Gastrocnemius medialis (tissue), 4 donors: ENCODE measurements at places on chromosomes 6 and 20. TPM values are rescaled to one million over a fixed set of nuclear protein-coding genes. Genes with fewer than 3 reads are reported as not detected.

GRCh38 chr6:31919624-31920303 is 7.8 kb upstream of the C2 start:
- no peak for DNase-seq

DNA sequence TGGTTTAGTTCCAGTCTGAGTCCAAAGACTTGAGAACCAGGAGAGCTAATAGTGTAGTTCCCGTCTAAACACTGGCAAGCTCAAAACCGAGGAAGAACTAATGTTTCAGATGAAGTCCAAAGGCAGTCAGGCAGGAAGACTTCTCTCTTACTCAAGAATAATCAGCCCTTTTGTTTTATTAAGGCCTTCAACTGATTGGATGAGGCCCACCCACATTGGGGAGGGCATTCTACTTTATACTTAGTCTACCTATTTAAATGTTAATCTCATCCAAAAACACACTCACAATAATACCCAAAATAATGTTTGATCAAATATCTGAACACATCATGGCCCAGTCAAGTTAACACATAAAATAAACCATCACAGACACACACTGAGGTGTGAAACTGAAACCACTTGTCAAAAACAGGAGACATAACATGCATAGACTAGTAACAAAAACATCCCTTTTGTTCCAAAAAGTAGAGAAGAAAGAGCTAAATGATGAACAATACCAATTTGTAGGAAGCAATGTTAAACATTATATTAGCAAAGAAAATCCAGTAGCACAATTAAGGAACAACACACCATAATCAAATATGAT is 50.2 kb upstream of the SENP6 start:
- DNase-seq, result no peak

GRCh38 chr20:10511509-10512251 is 76.6 kb downstream of the SLX4IP start:
- DNase-seq, result peak; percentile 70

- no peak for DNase-seq
Observed at GRCh38 chr6:10989587-10989986, 54.5 kb downstream of the ELOVL2 start.

GRCh38 chr6:8481727-8482126 is 46.4 kb upstream of the SLC35B3 start:
- DNase-seq, result no peak

- DNase-seq, result no peak
Observed at GRCh38 chr6:85107701-85108100, 342.2 kb upstream of the NT5E start.

DNA sequence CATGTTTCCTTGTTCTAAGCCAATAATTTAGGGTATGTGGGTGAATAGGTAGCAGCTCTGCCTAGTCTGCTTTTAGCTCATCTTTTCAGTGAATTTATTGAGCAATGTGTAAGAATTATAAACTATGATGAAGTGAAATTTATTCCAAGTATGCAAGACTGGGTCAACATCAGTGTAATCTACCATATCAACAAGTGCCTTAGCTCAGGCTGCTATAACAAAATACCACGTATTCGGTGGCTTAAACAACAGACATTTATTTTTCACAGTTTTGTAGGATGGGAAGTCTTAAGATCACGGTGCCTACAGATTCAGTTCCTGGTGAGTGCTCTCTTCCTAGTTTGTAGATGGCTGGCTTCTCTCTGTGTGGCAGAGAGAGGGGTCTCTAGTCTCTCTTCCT is 54.0 kb downstream of the LYRM2 start:
- DNase-seq, result no peak

GRCh38 chr6:39029156-39030011 is 19.2 kb upstream of the GLP1R start:
- no peak for DNase-seq

DNA sequence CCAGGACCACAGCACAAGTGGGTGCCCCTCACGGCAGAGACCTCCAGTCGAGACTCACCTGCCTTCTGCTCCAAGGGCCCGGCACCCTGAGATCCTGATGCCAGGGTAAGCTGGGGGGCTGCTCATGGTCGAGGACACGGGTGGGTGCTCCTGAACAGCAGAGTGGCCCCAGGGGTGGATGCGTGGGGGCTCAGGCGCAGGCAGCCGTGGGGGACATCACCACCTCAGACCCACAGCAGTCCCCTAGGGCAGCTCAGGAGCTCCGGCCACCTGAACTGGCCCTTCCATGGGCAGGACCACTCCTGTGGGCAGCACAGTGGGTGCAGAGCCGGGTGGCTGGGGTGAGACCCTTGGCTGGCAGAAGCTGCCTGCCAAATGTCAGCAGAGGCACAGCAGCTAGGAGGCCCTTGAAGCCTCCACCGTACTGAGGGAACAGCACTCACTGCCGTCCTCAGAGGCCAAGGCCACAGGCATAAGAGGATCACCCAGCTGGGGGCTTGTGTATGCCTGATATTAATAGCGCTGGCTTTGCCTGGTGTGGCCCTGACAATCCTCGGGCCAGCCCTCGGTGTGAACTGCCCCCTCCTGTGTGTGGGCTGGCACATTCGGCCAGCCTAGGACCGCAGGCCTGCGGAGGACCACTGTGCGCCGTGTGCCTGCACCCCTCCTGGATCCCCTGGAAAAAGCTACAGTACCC is 5.4 kb downstream of the UCKL1 start:
- peak; percentile 57 for DNase-seq

DNA sequence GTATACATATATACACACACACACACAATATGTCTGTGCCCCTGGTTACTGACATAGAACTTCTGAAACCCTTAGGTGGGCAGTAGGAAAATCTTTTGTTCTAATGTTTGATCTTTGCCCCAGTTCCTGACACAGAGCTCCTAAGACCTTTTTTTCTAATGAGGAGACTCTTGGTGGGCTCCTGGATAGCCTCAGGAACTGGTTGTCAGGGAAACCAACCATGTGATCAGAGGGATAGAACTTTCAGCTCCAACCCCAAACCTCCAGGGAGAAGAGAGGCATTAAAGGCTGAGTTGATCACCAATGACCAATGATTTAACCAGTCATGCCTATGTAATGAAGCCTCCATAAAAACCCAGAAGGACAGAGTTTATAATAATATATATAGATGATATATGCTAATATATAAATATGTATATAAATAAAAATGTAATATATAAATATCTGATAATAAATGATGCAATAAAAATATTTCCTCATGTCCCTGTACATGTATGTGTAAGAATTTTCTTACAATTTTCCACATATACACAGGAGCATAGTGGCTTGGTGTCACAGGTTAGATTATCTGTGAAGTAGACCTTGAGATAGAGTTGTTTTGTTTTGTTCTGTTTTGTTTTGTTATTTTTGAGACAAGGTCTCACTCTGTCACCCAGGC is 93.3 kb downstream of the GPX5 start:
- no peak for DNase-seq

DNA sequence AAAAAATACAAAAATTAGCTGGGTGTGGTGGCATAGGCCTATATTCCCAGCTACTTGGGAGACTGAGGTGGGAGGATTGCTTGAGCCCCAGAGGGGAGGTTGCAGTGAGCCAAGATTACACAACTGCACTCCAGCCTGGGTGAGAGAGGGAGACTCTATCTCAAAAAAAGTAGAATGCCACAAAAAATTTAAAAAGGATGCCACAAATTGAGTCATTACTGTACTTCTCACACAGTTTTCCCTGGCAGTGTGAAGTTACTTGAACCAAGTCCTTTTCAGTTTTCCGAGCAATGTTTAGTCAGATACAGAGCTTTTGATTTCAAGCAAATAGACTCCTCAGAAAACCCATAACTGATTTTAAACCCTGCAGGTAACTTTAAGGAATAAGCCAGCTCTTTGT is 53.3 kb downstream of the TNFRSF21 start:
- no peak for DNase-seq

DNA sequence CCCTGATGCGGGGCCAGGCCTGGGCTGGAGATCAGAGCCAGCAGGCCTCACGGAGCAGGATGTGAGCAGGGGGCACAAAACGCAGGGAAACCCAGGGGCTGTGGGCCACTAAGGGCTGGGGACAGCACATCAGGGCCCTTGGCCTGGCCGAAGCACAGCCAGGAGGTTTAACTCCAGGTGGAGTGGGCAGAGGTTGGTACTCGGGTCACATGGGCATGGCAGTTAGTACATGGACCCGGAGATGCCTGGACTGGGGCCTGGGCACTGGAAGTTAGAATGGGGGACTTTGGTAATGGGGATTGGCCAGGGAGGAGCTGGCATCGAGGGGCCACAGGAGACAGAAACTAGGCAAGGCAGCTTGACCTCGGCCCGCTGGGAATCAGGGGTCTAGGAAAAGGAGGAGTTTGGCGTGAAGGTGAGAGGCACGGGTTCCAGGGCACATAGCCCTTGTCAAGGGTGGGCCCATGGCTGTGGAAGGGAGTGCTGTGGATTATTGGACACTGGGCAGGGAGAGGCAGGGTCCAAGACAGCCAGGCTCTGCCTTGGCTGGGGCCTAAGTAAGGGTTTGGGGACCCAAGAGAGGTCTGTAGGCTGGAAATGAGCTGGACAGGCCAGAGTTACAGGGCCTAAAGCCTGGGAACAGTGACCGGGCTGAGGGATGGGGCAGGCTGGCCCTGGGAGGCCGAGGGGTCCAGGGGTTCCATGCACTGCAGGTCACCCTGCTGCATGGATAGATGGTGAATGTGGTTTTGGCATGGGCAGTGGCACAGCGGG is 41.6 kb upstream of the CD93 start:
- peak; percentile 14 for DNase-seq

DNA sequence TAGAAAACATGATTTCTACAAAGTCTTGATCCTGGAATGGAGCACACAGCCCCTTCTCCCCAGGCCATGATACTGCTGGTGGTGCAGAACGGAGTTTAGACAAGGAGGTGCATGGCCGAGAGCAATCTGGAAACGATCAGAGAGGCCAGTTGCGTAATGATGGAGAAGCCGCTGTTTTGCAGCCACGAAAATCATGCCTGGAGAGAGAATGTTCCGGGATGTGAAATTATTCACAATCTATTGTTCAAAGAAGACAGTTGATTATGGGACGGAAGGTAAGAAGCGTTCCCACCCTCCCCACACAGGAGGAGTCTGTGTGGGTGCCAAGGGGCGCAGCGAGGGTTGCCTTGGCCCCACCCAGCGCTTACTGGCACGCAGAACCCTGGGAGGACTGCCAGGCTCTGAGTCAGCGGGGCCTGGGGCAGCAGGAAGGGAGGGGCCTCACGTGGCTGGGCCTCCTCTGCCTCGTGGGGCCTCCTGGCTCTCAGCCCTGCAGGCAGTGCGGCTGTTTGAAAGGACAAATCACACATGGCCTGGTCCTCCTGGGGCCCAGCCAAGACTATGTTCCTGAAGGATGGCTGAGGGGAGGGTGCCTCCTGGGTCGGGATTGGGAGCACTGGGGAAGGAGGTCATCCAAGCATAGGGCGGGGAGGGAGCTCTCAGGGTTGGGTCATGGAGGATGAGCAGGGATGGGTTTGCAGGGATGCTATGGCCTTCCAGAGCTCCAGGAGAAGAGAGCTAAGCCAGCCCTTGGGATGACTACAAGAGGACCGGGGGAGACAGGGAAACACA is 8.7 kb upstream of the AP5S1 start:
- DNase-seq, result peak; percentile 99

GRCh38 chr20:58984691-58985090 is 3.6 kb downstream of the NELFCD start:
- DNase-seq, result no peak

DNA sequence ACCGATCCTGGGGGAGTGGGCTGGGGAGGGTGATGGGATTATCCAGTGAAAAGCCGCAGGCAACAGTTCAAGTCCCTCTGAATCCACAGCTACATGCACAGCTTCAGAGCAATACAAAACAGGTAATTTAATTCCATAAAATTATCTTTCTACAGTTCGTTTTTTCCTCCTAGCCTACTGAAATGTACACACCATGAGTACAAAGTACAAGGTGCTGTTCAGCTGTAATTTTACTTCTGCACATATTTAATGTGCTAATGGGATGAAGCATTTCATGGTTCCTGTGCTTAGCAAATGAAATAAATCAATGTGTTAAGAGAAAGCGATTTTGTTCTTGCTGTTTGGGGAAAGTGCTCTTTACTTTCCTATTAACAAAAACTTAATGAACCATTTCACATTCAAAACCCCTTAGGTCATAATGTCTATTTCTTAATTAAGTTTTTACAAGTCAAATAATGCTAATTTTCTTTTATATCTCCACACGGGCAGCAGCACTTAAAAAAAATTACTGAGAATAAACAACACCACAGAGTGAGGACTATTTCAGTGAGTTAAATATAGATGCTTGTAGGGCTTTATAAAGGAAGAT is 71.8 kb downstream of the INSM1 start:
- DNase-seq, result no peak

GRCh38 chr20:49892260-49892659 is 23.1 kb downstream of the SPATA2 start:
- DNase-seq, result no peak

DNA sequence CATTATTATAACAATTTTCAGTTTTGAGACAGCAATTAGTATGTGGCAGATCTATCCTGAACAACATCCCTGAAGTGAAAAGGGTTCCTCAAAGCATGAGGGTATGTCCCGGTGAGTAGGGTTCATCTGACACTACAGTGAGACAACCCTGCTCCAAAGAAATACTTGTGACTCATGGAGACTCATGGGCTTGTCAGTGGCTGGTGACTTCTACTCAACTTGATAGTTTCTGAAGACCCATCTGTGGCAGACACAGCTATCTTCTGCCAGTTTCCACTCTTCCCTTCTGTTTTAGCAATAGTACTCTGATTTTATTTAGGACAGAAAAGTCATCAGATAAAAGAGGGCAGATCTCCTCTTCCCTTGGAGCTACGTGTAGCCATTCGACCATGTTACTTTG is 41.4 kb downstream of the MAP3K7 start:
- DNase-seq, result no peak

DNA sequence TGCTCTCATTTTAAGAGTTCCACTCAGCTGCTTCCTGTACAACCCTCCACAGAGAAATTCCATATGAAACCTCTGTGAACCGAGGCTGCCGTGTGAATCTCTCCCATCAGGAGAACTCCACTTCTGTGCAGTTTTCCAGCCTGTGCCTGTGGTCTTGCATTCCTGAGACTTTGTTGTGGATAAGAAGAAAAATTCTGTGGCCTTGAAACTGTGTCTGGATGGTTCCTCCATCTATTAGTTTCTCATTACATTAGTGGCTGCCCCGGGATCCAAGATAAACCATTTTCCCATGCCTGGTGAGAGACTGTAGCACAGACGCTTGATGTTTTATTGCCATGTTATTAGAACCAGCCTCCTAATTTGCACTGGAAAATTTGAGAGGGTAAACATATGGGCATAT is 40.8 kb upstream of the TIAM2 start:
- DNase-seq, result no peak

- DNase-seq, result no peak
Observed at GRCh38 chr6:94478133-94479005, 1059.0 kb upstream of the EPHA7 start.

ADGRF4 gene
- not detected for total RNA-seq

HLA-C gene
- 73.4 TPM for total RNA-seq

PAX1 gene
- not detected for total RNA-seq
